Mesothelial cell of epicardium (in vitro differentiated cells): ENCODE measurements at places on chromosomes 3 and 15.

- DNase-seq: no peak
These were observed 281.6 kb upstream of the STT3B start for GRCh38 chr3:31251083-31251482.

DNA sequence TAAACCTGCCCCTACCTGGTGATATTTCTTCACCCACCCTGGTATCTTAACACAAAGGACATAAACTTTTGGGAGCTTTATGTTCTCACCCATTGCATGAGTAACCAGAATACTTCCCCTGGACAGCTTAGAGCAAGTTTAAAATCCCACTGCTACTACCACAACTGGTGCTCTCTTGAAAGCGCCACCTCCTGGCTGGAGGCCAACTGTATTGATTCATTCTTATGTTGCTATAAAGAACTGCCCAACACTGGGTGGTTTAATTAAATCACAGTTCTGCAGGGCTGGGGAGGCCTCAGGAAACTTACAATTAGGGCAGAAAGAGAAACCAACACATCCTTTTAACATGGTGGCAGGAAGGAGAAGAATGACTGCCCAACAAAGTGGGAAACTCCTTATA lies 592.4 kb downstream of the EPHA3 start:
- no peak for DNase-seq

GRCh38 chr15:77349666-77350065 lies 70.2 kb downstream of the PEAK1 start:
- no peak for DNase-seq

DNA sequence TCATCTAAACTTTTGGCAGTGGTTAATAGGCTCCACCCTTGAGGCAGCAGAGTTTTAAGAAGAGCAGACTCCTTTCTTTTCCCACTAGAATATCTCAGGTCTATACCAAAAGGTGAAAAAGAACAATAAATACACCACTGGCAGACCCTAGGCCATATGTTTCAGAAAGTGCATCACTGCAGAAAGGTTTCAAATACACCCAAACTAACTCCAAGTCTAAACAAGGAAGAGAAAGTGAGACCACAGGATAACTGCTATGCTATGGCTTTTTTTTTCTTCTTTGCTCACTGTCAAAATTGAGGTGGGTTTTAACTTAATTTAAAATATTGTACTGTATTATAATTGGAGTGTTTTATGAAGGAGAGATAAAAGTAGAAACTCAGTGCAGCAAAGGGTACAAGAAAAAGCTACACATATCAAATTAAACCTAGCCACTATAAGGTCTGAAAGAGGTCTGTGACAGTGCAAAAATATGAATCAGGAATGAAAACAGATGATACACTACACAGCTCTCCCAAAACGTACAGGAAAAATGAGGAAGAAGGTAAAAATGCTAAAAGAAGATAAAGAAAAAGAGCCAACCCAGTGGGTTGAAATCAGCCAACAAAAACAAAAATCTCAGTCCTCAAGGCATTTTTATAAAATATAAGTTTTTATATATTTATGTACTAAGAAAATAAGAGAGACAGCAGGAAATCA lies 8.4 kb downstream of the SNX4 start:
- no peak for DNase-seq

DNA sequence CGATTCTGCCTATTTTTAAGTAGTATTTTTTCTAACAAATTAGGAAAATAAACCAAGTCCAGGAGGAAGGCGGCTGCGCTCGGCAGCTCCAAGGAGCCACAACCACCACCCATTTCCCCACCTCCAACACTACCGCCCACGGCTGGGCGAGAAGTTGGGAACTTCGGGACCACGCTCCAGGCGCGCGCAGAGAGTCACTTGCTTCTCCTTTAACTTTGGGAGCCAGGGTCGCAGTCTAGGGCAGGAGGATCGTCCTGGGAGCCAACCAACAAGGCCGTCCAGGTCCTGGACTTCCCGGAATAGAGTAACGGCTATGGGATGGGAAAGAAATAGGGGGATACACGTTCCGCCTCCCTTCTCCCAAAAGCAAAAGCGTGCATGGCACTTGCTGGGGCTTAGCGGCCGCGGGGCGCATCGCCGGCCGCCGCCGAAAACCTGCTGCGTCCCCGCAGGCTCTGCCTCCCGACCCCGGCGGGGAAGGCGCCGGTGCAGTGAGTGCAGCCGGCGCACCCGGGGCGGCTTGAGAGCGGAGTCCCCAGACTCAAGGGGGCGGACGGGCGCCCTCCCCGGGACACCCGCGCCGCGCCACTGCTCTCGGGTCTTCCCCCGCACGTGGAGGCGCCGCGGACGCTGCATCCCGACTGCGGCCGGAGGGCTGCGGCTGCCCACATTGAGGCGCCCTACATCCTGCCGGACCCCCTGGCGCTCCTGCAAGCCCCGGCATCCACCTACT lies 699 bp downstream of the MEGF11 start:
- peak; percentile 25 for DNase-seq

GRCh38 chr3:122312826-122313225 lies 12.2 kb upstream of the CSTA start:
- DNase-seq: no peak

GRCh38 chr3:149954812-149955211 lies 15.9 kb downstream of the PFN2 start:
- DNase-seq: no peak

- no peak for DNase-seq
These were observed 19.1 kb upstream of the PLCH1 start for GRCh38 chr3:155763870-155764463.

GRCh38 chr3:81913886-81914663 lies 152.6 kb upstream of the GBE1 start:
- DNase-seq: no peak

GRCh38 chr3:65508750-65509422 lies 529.8 kb downstream of the MAGI1 start:
- no peak for DNase-seq
